ENCODE measurements at places on chromosomes 13 and 19. TPM values are rescaled to one million over a fixed set of nuclear protein-coding genes. Genes with fewer than 3 reads are reported as not detected.

Gene OVOL3
- not detected for total RNA-seq

Gene ZNF540
- 8.8 TPM for total RNA-seq

Gene TMEM147
- 84.4 TPM for total RNA-seq

Gene CEACAM6
- total RNA-seq: not detected

Gene NLRP9
- total RNA-seq: not detected

Gene CD37
- total RNA-seq: 6.5 TPM

Gene VSTM1
- not detected for total RNA-seq

Data from left ventricle myocardium superior (tissue), 1 donor.